Stimulated activated CD8-positive, alpha-beta memory T cell treated with anti-CD3 and anti-CD28 coated beads, Interleukin-7, amount 100 ng/mL, for 48 hours (primary cell): ENCODE measurements at places on chromosomes 7 and 10.

DNA sequence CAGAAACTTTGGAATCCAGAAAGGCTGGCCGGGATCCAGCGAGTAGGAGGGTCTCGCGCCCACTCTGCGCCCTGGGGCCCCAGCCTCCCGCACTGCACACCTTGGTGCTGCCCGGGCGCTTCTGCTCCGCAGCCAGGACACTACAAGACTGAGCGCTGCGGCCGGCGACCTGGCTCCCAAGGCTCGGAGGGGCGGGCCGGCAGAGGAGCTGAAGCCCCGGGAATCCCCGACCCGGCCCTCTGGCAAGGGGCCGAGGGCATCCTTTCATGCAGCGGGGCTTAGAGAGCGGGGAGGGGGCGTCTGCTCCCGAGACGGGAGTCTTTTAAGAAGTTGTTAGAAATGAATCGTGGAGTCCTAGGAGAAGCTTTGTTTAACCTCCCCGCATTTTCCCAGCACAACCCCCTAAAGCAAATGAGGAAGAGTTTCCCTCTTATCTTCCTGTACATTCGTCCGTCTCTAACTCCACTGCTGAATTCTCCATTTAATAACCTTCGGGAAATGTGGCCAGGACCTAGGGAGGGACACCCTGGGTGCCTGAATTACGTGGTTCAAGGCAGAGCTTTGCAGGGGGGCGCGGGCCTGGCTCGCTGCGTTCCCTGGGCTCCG, 1.1 kb downstream of the VWC2 start:
- DNase-seq, result no peak

GRCh38 chr10:66804962-66805361, 120.9 kb upstream of the LRRTM3 start:
- no peak for DNase-seq

- no peak for DNase-seq
Measured at GRCh38 chr7:32316839-32317238, 173.3 kb downstream of the LSM5 start.

DNA sequence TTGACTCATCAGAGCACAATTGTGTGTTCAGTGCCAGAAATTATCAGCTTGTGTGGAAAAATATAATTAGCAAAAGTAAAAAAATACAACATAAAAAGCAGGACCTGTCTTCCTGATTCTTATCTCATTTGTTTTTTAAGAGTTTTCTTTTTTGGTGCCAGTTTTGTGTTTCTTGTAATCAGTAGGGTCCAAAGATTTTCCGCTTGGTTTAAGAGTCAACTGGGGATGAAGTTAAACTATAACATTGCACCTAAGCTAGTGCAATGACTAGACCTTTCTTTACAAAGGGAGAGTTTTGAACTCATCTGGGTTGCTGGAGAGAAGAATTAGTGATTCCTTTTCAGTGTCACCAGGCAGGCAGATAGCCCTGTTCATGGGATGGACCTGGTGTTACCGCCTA, 113.4 kb downstream of the PLPP4 start:
- DNase-seq, result no peak
